ENCODE measurements at places on chromosomes 7 and 10. TPM values are rescaled to one million over a fixed set of nuclear protein-coding genes. Genes with fewer than 3 reads are reported as not detected.

Gene CTNNA3
- total RNA-seq: not detected

Gene LRMDA
- total RNA-seq: 3.1 TPM

Gene RSPH10B2
- not detected for total RNA-seq

Gene ODAD2
- total RNA-seq: not detected

Gene ELN
- not detected for total RNA-seq

Gene IL15RA
- total RNA-seq: 2.7 TPM

Gene C1QL3
- not detected for total RNA-seq

Gene TUBAL3
- 0.34 TPM for total RNA-seq

Gene CARD11
- 1.5 TPM for total RNA-seq

Gene CALML3
- not detected for total RNA-seq

Gene FAM237B
- not detected for total RNA-seq

Gene ADARB2
- total RNA-seq: not detected

Gene NSUN6
- total RNA-seq: 3.5 TPM

Gene HTRA1
- total RNA-seq: 64.4 TPM

Gene TMEM270
- total RNA-seq: 0.22 TPM

Gene MPP7
- 0.29 TPM for total RNA-seq

Gene CHRM2
- not detected for total RNA-seq

Gene GDF2
- total RNA-seq: not detected

Gene MOSPD3
- 18.8 TPM for total RNA-seq

Gene LIPF
- not detected for total RNA-seq

Gene HGF
- not detected for total RNA-seq

Gene ADCY1
- total RNA-seq: 2.0 TPM

Gene SLC26A5
- total RNA-seq: not detected

Gene OR9A2
- not detected for total RNA-seq

Gene PITRM1
- 77.2 TPM for total RNA-seq

Gene SRRM3
- total RNA-seq: 11.1 TPM

Gene GLI3
- total RNA-seq: 0.24 TPM

Gene SMURF1
- 25.4 TPM for total RNA-seq

Gene CAMK2B
- total RNA-seq: 0.12 TPM

Gene TMEM225B
- 1.2 TPM for total RNA-seq

Gene CPA5
- total RNA-seq: not detected

Gene CYTH3
- 29.2 TPM for total RNA-seq

Gene CCL24
- total RNA-seq: not detected

Gene ERVW-1
- not detected for total RNA-seq

Gene CACNB2
- not detected for total RNA-seq

Gene TDRD1
- total RNA-seq: not detected

Gene AGR2
- total RNA-seq: 100 TPM

Gene PIP
- 0.36 TPM for total RNA-seq

Gene GPR146
- 1.7 TPM for total RNA-seq

Gene SFTPD
- 0.20 TPM for total RNA-seq

Gene FXYD4
- not detected for total RNA-seq

Gene ANKRD22
- total RNA-seq: 0.22 TPM

Gene KLHDC10
- total RNA-seq: 13.6 TPM

Gene URGCP
- 26.0 TPM for total RNA-seq

Gene PCLO
- 0.82 TPM for total RNA-seq

Gene ZNHIT1
- total RNA-seq: 71.7 TPM

Gene LIPN
- not detected for total RNA-seq

Gene VWA2
- total RNA-seq: not detected

Gene H2BK1
- not detected for total RNA-seq

Gene PTER
- total RNA-seq: 15.1 TPM

Gene ZNF736
- total RNA-seq: not detected

Gene CYP2C8
- not detected for total RNA-seq

Gene CFAP43
- 0.16 TPM for total RNA-seq

Gene COL26A1
- 0.51 TPM for total RNA-seq

Gene CTAGE4
- not detected for total RNA-seq

Gene LDB3
- 0.13 TPM for total RNA-seq

Gene EPO
- total RNA-seq: not detected
